ENCODE measurements at places on chromosomes 7 and 10.

DNA sequence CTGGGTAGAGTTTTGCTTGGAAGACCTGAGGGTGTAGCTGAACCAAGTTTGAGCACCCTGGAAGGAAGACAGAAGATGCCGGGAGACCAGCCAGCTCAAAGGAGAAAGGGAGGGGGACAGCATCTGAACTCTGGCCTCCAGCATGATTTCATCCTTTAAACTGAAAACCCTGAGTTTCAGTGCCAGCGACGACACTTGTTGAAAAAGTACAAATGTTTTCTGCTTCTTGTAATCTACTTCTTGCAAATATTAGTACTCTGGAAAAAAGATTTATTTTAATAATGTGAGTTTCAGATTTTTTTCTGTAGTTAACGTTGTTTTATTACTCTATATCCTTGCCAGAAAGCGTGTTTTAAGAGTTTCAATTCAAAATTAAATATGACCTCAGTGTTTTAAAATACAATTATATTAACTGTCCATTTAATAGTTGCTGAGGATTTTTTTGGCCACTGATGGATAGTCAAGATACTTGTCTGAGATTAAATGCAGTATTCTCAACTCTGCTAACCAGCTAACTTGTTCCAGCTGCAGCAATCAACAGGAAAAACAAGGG lies 227.7 kb downstream of the MGMT start:
- DNase-seq = no peak

DNA sequence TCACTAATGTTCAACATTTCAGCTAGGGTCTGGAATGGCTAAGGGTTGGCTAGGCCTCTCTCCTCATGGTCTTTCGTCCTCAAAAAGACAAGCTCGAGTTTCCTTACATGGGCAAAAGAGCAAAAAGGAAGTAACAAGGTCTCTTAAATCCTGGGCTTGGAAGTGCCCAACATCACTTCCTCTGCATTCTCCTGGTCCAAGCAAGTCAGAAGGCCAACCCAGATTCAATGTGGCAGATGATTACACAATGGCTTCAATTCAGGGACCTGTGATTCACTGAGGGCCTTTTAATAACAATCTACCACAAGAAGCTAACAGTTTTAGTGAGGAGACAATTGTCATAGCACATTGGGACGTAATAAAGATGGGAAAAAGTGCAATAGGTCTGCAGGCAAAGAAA lies 4.4 kb upstream of the NUP205 start:
- DNase-seq = no peak

DNA sequence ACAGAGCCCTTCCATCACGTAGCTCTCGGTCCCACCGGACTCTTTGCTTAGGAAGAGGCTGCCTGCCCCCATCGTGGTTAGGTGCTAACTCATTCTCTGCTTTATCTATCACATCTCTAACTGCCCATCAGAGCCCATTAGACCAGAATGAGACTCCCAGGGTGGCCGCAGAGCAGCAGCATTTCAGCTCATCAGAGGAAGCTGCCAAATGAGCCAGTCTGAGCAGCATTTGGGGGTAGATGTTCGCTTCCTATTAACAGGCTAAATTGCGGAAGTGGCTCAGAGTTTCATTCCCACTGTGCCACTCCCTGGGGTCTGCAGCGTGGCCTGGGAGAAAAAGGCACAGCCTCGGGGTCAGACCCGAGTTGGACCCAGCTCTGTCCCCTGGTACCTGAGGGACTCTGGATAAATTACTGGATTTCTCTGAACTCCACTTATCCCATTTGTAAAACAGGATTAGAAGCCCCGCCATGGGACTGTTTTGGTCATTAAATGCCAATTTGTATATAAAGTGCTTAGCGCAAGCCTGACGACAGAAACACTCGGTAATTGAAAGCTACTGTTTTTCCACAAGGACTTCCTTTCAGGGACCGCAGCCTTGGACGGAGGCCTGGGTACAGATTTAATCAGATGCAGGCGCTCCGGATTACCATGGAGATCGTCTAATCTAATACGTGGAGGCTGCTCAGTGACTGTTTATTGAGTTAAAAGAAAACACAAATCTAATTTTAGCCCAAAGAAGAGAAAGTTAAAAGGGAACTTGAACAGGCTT lies 73.8 kb upstream of the PRLHR start:
- DNase-seq = peak; percentile 77

DNA sequence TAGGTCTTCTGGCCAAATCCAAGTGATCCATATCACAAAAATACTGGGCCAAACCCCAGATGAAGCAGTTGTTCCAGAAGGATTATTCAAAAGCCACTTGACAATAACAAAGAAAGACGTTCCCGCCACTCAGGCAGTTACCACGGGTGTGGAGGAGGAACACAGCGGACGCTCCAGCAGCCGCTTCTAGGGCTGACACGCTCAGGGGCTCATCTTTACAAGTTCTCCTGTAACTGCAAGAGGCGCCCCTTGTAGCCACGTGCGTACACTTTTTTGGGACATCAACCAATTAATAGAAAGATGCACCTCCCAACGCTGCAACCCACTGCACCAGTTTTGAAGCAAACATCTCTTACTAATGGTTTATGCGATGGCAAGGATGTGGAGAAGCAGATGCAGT lies 159.4 kb downstream of the GRID1 start:
- no peak for DNase-seq

DNA sequence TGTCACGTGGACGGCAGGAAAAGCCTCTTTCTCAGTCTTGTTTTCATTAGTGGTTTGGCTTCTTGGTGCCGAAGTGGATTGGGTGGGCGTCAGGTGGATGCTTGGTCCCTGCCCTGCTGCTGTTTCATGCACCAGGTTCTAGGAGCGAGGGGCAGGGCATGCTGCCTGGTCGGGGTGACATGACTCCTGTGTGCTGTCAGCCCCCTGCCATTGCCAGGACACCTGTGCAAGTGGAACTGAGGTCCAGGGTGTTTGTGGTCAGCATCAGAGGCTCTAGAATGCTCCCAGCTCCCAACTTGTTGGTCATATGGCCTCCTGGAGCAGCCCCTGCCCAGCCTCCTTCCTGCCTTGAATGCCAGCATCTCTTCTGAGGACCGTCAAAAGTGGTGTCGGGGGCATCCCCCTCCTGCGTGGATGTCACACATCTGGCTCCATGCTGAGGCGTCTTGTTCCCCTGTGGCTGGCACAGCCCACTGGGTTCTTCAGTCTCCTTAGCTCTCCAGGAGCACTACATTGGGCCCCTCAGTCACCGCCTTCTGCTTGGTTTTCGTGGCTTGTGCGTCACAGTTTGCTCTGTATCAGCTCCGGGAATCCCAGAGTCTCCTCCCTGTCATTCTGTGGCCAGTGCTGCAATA lies 24.8 kb downstream of the ADCY1 start:
- DNase-seq = no peak

DNA sequence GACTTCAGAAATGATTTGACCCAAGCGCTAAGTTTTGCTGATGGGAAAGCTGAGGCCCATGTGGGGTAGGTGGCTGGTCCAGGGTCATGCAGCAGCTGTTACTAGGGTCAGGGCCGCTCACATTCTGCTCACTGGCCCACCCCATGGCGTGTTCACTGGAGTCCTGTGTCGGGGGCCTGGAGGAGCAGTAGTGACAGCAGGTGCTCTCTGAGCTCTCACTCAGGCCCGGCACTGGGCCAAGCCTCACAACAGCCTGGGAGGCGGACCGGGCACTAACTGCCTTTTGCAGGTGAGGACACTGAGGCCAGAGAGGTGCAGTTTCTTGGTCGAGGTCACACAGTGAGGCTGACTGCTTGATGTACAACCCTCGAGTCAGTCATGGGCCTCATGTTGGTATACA lies 82.7 kb downstream of the GLRX3 start:
- no peak for DNase-seq

- peak; percentile 50 for DNase-seq
Observed at GRCh38 chr10:49109669-49110340, 5.5 kb downstream of the VSTM4 start.

GRCh38 chr7:8762803-8763202 lies 329.4 kb downstream of the NXPH1 start:
- DNase-seq = no peak

GRCh38 chr7:1971946-1972654 lies 260.6 kb downstream of the MAD1L1 start:
- DNase-seq = no peak

DNA sequence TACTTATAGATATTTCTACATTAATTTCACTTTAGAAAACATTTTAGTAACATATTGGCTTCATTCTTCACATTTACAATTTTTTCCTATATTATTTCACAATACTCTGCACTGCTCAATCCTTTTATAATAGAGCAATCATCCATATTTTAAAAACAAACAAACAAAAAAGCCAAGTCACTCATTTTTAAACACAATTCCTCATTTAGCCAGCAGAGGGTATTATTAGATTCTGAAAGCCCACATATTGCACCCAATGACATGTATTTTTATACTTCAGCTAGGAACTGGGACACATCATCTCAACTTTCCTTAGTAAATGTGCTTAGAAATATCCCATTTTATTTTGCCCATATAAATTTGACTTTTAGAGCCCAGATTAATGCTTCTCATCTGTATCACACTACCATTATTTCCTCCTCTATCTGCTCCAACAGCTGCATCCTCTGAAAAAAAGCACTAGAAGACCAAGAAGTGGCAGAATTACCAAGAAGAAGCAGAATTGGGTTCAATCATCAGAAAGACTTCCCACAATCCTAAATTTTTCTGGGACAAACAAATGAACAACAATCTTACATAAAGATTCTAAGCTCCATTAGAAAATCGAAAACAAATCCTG lies 29.5 kb downstream of the CTNNA3 start:
- DNase-seq = peak; percentile 11

DNA sequence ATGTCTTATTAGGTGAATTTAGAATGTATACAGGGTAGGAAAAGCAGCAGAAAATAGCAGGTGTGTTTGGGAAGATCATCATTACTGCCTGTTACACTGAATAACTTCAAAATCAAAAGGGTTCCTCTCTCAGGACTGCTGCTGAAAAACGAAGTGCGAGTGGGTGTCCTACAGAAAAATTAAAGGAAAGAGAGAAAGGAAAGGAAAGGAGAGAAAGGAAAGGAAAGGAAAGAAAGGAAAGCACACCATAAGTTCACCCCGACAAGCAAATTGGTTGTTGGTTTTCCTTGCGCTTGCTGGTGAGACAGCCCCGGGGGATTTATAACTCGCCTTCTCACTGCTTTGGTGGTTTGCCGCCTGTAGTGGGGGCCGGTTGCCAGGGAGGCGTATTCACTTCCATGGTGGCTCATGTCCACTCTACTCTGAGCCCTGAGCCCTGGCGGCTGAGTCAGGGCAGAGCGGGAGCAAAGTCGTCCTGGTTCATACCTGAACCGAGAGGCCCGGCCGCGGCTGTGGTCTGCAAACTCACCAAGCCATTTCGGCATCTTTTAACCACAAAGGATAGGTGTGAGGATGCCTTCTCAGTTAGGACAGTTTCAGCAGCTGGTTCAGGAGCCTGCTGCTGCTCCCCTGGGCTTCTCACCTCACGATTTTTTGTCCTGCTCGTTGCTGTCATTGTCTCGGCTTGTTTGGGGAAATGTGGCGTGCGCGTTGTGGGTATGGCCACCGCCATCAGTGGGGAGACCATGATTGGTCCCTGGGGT lies 26.1 kb downstream of the INPP5A start:
- DNase-seq = peak; percentile 15

DNA sequence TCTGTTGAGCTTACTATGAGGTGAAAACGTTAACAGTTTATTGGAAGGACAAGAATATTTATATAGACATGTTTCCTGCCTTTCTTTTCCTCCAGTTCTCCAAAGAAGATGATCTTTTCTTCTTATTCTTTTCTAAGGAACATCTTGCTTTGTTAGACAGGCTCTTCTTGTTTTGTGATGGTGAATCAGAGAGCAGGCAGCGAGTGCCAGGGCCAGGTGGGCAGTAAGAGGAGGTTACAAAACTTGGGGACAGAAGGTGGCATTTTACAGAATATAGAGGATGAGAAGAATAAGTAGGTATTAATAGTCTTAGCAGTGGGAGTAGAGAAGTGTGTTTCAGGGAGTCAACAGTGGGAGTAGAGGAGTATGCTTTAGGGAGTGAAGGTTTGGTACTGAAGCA lies 223.6 kb downstream of the ARL4A start:
- no peak for DNase-seq

GRCh38 chr10:79979310-79979975 lies 30.5 kb upstream of the SFTPD start:
- no peak for DNase-seq

DNA sequence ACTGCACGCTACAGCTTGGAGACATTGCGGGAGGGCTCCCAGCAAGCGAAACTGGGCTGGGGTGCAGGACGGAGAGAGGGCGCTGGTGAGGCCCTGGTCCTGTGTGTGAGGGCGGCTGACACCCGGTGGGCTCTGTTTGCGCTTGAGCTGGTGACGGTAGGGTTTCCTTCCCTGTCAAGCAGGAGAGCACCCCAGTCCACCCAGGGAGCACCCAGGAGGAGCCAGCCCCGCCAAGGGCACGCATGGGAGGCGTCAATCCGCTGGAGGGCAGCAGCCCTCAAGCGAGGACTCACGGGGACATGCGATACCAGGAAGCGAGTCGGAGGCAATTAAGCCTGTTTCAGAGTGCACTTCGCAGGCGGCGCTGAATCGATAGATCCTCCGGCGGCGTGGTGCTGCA lies 109.4 kb downstream of the MAD1L1 start:
- no peak for DNase-seq

- DNase-seq = no peak
Observed at GRCh38 chr10:10722422-10722821, 295.2 kb upstream of the CELF2 start.

DNA sequence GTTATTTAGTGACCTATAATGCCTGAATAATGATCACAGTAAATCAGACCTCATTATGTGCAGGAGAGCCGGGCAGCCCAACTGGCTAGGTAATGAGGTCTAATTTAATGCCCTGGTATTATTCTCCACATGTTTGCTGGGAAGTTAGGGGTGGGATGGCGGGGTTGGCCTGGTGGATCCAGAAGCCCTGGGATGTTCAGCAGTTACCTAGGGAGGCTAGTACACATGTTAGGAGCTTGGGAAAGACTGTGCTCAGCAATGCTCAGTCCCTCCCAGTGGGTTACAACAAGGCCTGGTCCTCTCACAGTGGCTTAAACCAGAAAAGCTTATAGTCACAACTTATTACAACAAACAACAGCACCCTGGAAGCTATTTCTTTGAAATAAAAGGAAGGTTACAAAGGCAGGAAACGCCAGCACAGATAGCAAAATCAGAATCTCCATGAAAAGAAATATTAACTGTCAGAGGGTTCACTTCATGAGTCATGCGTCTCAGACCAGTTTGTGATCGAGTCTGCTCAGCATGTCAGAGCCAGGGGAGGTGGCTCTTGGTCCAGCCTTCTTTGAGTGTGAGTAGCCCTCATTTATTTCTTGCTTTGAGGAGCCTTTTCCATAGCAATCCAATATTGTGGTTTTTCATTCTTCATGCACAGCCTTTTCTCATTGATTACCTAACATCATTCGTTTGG lies 418.6 kb upstream of the NPVF start:
- no peak for DNase-seq

DNA sequence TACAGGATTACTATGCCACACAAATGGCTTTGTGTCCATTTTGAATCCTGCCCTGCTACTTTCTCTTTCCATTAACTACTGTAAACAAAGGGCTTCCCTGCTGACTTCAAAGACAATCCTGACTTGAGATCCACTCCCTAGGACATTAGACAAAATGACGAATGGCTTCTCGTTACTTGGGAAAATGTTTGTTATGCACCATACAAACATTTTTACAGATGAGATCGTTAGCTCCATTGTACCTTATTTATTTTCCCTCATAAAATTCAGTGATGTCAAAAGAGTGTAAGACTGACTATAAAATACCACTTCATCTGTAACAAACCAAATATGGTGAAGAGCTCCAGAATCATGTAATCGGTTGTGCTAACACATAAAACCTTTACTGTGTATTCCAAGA lies 121.8 kb downstream of the CD36 start:
- peak; percentile 37 for DNase-seq
